Fibroblast of mammary gland (primary cell): ENCODE measurements at places on chromosomes 2 and 18.

- no peak for DNase-seq
These were observed 3.9 kb downstream of the SLC35F6 start for GRCh38 chr2:26767894-26768487.

- no peak for DNase-seq
These were observed 139.6 kb upstream of the NETO1 start for GRCh38 chr18:73007195-73007914.

DNA sequence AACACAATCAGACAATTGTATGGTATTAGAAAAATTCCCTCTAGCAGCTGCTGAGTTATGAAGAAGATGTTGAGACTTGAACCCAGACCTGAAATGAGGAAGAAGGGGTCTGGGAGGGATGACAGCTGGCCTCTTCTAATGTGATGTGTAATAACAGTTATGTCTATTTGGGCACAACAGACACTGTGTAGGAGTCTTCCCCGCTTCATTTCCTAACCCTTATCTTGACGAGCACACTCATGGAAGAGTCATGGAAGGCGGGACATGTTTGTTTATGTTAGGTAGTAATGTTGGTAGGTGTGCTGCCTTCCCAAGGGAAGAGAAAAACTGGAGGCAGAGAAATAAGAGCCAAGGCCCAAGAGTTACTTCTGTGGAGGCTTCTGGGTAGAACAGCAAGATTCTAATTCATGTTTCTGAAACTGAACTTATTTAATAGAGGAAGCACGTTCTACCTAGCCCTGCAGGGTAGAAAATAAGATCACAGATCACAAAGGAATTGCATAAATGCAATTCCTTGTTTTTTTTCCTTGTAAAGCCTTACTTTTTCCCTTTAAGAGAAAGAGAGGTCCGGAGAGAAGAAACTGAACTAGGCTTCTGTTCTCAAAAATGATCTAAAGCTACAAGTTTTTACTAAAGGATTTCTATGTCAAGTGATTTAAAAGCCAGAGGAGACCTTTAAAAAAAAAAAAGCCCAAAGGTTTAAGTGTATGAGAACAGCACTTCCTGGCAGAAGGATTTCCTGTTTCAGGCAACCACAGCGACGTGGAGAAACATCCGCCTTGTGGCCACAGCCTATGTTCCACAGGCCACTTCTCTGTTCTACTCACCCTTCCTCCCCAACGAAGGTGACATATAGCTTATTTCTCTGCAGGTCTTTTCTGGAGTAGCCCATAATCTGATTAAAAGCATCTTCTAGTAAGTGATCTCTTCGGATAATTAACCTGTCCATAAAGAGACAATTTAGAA lies 68.5 kb upstream of the STK17B start:
- DNase-seq = peak; percentile 87

GRCh38 chr2:219078951-219079350 lies 18.2 kb upstream of the IHH start:
- no peak for DNase-seq

DNA sequence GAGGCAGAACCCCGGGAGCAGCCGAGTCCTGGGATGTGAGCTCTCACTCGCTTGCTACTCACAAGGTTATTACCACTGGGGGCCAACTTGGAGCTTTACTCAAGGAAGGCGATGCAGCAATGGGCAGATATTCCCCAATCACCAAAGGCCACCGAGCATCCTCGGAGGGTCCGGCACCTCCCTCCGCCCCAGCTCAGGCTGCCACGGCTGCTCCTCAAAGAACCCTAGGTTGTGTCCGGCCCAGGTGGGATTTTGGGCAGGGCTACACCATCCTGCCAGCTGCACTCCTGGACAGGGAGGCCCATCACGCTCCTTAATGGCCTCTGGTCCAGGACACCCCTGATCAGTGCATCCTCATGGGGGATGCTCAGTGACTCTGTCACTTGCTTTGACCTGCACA lies 24.8 kb downstream of the FBLN7 start:
- DNase-seq = no peak

GRCh38 chr18:57113799-57114420 lies 33.0 kb upstream of the BOD1L2 start:
- DNase-seq = no peak

GRCh38 chr2:210591663-210592062 lies 35.3 kb downstream of the CPS1 start:
- DNase-seq = no peak

GRCh38 chr2:222840060-222840802 lies 20.6 kb upstream of the ACSL3 start:
- no peak for DNase-seq

DNA sequence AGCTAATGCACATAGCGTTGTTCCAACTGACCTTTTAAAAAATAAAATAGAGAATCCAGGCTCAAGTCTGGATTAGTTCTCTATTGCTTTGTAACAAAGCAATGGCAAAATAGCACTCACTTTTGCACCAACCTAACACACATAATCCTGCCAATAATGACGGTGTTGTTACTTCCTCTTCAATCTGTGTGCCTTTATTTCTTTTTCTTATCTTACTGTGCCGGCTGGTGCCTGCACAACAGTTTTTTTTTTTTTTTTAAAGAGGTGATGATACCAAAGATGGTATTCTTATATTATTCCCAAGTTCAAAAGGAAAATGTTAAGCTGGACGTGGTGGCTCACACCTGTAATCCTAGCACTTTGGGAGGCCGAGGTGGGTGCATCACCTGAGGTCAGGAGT lies 3.4 kb downstream of the PLB1 start:
- no peak for DNase-seq

DNA sequence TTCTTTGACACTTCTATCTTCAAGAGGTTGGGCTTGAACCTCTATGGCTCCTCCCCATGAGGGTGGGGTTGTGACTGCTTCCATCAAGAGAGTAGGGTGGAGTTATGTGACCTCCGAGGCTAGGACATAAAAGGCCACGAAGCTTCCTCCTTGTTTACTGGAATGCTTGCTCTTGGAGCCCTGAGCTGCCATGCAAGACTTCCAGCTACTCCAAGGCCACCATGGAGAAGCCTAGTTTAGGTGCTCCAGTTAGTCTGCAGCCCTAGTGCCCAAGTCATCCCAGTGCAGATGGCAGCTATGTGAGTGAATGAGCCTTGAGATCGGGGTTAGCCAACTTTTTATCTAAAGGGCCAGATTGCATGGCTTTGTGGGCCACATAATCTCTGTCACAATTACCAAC lies 2.4 kb upstream of the MERTK start:
- no peak for DNase-seq

GRCh38 chr2:190600293-190601103 lies 48.4 kb upstream of the NAB1 start:
- no peak for DNase-seq

GRCh38 chr2:85439986-85440385 lies 21.5 kb downstream of the SH2D6 start:
- DNase-seq = no peak

DNA sequence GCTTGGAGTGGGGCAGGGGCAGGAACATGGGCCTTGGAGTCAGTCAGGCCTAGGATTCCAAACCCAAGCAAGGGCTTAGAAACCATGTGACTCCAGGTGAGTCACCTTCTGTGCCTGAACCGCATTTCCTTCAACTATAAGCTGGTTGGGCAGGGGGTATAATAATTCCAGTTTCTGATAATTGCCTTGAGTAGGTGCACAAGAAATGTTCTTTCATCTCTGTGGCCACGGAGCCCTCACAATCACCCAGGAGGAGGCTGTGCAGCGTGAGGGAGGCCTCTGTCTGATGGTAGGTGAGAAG lies 112.1 kb upstream of the HAAO start:
- no peak for DNase-seq

DNA sequence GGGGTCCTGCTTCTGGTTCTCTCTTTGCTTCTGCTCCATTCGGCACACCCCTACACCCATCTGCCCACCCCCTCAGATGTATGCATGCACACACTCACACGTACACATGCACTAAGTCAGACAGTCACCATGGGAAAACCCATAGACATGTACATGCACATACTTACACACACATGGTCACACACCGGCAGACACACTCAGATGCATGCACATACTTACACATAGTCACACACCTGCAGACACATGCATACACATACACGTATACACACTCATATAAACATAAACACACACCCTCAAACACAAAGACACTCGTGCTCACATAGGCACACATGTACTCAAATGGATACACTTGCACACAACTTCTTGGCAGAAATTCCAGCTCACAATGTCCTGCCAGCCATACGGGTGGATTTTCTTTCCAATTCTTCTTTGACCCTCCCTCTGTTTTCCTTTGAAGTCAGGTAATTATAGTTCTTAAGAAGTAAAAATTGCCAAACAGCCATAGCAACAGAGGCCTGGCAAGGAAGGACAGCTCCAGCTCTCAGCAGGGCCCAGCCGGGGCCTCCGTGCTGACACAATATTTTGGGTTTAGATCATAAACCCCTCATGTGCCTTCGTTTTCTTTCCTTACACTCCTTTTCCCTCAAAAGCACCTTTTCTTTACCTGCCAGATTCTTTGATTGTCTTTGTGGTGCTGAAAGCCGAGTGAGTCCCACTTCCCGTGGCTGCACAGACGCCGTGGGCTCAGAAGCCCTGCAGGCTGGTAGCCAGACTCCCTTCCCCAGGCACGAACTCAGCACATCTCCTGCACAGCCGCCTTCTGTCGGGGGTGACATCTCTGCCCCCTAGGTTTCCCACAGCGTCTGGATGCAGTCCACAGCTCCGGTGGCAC lies 195.7 kb downstream of the ARL4C start:
- DNase-seq = no peak

DNA sequence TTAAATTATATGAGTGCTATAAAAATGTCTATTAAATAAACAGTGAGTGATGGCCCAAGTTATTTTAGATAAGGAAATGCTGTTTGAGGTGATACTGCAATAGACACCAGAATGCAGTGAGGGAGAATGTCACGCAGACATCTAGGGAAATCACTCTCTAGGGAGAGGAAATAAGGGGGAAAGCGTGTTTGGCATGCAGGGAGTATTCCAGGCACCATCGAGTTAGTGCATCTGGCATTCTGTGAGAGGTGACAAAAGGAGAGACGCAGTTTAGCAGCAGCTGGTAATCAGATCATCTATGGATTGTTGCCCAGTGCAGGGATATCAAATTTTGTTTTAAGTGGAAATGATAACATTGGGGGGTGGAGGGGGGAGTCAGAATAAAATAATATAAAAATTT lies 175.4 kb upstream of the NETO1 start:
- DNase-seq = no peak

DNA sequence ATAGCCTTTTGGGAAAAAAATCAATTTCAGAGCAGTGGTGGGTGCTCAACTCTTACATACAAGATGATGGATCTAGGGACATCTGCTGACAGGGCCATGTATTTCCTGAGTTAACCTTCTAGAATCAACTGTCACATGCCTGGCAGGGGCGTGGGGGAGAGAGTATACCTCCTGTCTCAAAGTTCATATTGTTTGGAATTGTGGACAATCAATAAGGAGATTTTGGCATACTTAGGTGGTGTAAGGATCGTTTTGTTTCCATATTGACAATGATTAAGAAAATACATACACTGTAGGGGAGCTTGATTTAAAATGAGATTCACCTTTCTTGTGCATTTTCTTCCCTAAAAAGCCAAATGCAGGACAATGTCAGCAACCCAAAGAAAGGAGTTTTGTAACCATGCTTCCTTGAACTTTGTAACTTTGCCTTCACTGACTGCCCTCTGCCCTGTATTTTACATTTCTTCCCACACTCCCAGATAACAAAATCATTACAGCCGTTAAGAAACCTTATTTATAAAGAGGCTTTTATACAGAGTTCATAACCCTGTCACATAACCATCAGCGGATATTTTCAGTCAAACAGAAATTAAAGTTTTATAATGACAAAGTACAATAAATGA lies 88.4 kb downstream of the MEP1B start:
- no peak for DNase-seq

DNA sequence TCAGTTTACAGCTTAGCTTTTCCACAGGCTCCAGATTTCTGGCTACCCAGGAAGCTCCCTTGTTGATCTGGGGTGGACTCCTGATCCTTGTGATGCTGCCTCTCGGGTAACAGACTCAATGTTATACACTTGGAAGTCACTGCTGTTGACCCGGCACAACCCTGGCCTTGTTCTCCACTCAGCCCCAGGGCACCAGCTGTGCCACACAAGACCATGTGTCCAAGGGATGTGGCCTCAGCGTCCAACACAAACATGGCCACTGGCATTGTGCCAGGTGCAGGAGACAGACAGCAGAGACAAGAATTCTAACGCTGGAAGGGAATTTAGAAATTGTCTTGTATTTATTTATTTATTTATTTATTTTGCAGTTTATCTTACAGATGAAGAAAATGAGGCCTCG lies 39.0 kb upstream of the PPP4R1 start:
- no peak for DNase-seq

DNA sequence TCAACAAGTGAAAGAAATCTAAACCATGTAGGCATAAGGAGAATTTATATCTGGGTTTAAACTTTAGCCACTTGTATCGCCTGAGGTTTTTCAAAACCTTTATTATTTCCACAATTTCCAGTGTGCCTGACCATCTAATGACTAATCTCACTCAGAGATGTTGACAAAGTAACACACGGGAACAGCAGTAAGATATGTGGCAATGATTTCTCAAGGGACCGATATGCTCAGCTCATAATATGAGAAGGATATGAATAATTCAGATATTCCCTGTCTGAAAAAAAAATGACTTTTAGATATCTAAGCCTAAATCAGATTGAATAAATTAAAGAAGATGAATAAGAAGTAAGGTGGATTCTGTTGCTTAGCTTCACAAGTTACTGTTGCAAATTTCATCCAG lies 43.5 kb downstream of the TMEM163 start:
- no peak for DNase-seq
